RCC 7860 (cell line): ENCODE measurements at places on chromosomes 2 and 18.

DNA sequence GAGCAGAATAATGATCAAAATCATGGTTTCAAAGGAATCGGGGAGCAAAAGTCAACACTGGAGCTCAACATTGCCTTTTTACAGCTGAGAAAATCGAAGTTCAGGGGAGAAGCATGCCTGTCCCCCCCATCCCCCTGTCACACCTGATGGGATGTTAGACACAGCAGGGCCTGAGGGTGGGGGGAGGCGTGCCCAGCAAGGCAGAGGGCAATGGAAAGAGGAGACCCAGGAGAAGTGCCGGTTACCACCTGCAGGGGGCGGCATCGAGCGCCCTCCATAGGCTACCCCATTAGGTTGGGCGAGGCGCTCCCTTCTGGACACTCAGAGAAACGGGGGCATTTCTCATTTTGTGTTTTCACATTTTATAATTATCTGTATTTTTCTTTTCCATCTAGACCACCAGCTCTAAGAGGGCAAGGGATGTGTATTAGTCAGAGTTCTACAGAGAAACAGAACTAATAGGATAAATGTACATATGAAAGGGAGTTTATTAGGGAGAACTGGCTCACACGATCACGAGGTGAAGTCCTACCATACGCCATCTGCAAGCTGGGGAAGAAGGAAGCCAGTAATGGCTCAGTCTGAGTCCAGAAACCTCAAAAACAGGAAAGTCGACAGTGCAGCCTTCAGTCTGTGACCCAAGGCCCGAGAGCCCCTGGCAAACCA is 271.3 kb downstream of the LRATD1 start:
- DNase-seq: peak; percentile 21

- DNase-seq: no peak
Observed at GRCh38 chr2:109433926-109434325, 179.8 kb downstream of the SEPTIN10 start.

GRCh38 chr18:27184115-27185024 is 738 bp downstream of the CHST9 start:
- no peak for DNase-seq

DNA sequence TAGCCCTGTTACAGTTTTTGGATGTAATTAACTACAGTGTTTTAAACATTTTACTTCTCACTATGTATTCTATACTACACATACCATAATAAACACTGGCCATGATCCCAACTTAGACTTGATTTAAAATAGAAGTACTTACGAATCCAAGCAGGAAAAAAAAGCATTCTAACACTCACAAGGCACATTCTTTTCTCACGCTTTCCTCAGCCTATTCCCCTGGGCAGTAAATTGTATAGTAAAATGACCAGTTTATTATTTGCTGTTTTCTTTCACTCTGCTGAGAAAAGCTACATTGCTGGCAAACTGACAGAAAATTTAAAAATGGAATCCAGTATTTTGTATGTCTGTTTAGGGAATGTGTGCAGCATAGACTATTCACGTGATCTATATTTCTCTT is 2.8 kb upstream of the TANC1 start:
- DNase-seq: no peak

DNA sequence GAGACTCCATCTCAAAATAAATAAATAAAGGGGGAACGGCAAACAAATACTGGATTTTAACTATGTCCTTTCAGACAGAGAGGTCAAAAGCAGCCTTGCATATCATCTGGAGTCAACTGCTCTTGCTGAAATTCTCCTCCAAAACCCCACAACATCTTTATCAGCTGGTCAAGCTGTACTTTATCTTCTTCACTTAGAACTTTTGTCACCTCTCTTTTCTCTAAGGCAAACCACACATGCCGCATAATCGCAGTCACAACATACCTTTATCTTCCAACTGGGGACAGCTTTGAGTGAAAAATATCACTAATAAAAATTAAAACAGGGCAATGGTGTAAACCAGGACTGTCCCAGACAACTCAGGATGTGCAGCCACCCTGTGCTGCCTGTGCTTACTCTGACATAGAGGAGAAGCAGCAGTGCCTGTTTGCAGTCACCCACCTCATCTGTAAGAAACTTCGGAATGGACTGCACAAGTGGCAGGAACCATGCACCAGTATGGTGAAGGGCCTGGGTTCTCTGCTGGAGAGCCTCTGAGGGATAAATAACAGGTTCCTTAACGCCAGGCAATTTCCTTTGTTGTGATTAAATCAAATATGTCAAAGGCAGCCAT is 6.2 kb downstream of the MPPE1 start:
- DNase-seq: no peak
